ENCODE measurements at places on chromosomes 2 and 18.

GRCh38 chr2:120768112-120769048, 32.7 kb downstream of the GLI2 start:
- no peak for DNase-seq

DNA sequence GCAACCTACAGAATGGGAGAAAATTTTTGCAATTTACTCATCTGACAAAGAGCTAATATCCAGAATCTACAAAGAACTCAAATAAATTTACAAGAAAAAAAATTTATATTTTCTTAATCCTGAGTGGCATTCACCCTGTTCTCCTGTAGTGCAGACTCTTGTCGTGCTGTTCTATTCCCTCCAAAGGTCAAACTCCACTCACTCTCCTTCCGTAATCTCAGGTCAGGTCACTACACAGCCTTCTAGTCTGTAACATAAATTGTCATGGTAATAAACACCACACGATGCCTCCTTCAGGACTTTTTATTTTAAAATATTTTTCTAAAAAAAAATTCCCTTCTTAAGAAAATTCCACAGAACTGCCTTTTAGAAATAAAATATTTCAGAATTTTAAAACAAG, 417.9 kb upstream of the GCFC2 start:
- no peak for DNase-seq

GRCh38 chr2:71070294-71071093, 2.0 kb downstream of the NAGK start:
- peak; percentile 31 for DNase-seq

DNA sequence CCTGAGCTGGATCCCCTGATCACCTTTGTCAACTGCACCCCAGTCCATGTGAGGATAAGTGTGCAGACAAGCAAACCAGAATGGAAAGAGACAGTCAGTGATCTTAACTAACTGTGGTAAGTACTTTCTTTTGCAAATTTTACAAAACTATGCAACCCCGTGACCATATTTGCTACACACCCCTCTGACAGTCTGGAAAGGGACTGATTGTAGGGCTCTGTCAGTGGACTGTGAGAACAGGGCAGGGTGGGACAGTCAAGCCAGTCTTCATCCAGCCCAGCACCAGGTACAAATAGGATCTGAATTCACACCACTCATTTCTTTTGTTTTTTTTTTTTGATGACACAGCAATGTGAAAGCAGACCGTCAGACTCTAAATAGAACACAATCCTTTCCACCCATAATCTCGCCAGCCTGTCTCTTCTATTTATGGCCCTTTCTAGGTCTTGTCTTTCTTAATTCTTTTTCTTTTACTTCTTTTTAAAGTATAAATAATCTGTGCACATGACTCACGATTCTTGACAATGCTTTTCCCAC, 165.6 kb downstream of the ARL6IP6 start:
- no peak for DNase-seq

DNA sequence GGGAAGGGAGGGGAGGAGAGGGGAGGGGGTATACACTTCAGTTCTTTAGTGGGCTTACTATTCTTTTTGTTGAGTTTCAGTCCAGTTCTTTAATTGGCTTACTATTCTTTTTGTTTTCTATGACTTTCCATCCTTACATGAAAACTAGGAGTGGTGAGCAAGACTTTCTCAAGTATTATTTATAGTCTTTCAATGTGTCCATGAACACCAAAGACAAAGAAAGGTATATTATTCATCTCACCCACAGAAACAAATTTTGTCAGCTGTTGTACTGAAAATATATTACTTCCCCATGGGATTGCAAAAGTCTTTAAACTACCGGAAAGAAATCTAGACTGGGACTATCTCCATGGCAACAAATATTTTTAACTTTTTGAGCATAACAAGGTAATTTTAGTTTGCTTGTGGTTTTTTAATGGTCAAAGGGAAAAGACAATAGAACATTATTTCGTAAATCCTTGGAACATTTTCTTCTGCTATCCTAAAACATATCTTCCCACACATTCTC, 17.6 kb downstream of the ADAM17 start:
- DNase-seq: no peak
